ENCODE measurements at places on chromosomes 6 and 20.

GRCh38 chr6:75424618-75425548 lies 68.7 kb downstream of the FILIP1 start:
- DNase-seq = no peak

DNA sequence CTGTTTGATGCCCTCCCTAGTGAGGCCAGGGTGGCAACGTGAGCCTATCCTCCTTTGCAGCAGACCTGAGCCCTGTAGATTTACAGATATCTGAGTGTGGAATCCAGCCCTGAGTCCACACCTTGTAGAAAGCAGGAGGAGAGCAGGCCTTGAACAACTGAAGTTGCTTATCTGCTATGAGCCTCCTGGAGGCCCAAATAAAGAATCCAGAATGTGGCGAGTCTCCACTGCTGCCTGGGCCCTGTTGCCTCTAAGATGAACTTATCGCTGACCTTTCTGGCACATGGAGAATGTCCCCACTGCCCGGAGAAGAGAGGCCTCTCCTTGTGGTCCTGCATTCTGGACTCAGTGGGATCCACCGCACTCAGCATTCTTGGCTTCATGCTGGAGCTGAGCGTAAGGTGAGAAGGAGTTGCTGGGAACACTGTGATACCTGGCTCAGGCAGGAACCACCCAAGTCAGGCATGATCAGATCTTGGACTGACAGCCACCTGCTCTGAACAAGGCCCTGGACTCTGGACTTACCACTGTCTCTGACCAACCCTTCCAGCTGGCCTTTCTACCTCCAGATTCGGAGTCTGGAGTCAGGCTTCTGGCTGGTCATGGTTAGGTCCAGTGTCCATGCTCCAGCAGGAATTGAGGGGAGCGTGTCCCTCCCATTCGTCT lies 5.8 kb upstream of the MANBAL start:
- DNase-seq = no peak

DNA sequence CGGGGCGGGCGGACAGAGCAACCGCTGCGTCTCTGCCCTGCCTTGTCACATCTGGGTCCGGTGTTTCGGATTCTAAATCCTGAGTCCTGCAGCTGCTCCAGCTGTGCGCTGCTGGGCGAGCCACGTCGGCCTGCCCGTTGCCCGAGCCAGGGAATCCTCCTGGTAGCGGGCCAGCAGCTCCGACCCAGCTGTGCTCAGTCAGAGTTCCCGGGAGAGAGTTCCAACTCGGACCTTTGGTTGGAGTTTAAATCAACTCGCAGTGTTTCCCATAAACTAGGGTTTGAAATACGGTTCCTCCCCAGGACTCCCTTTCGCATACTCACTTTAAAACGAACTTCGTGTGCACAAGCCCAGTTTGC lies 315 bp upstream of the PDE10A start:
- peak; percentile 46 for DNase-seq

DNA sequence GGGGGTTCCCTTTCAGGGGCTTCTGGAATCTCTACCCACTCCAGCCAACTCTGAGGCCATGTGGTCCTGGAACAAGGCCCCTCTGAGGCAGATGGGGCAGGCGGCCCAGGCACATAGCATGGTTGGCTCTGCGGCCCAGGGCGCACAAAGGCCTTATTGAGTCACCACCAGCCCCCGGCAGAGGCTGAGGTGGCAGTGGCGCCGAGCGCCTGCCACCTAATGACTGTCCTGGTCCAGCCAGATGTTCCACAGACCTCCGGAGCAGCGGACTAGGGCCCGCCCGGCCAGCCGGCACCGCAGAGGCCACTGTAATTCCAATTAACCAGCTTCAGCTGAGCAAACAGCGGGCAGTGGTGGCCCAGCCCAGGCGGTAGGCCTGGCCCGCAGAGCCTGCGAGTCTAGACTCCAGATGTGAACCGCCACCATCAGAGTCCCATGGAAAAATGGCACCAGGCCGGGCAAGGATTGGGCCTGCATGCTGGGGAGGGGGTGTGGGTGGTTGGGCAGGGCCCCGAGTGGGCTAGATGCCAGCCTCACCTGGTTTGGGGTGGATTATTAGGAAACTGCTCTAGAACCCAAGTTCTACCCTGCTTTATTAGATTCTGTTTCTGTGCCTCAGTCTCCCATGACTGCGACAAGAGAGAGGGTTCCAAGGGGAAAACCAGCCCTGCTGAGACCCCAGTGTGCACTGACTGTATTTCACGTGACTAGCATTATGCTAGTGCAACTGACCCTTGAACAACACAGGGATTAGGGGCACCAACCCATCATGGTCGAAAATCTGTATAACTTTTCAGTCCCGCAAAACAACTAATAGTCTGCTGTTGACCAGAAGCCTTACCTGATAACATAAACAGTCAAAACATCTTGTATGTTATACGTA lies 34.1 kb upstream of the ID1 start:
- no peak for DNase-seq

GRCh38 chr6:106163446-106163965 lies 77.4 kb downstream of the PRDM1 start:
- DNase-seq = peak; percentile 92

DNA sequence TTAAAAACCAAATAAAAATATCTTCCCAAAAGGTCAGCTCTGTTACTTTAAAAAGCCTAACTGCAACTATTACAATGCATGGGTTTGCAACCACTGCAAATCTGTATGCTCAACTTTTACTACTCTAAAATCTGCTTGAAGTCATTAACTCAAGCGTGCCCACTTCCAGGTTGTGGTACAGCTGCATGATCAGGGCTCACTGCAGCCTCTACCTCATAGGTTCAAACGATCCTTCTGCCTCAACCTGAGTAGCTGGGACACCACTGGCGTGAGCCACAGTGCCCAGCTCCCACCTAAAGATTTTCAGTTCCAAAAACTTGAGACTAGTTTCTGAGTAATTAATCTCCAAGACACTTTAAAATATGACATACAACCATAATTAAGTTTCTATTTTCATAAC lies 8.2 kb downstream of the DIDO1 start:
- DNase-seq = no peak

DNA sequence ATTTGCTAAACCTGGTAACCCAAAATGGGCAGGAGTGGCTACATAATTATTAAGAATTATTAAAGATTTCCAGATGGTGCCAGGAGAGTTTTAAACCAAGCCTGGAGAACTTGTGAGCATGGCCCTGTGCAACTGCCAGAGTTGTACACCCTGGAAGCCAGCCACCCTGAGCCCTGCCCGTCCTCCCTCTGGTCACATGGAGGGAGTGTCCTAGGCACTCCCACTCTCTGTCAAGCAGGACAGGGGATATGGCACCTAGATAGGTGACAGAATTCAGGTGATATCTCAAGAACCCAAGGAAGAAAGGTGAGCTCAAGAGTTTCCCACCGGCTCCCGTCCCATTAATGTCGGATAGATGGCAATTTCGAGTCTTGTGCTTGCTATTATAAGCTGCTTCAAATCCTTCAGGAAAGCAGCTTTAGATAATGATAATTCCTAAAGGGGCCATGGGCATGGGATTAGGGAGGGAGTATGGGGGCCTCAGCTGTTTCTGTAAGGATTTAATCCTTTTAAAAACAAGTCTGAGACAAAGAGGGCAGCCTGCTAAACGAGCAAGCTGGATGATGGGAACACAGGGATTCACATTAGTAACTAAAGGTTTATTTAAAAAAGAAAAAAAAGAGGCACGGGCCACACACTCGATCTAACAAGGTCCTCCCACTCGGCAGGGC lies 169.1 kb downstream of the BMP7 start:
- DNase-seq = no peak

DNA sequence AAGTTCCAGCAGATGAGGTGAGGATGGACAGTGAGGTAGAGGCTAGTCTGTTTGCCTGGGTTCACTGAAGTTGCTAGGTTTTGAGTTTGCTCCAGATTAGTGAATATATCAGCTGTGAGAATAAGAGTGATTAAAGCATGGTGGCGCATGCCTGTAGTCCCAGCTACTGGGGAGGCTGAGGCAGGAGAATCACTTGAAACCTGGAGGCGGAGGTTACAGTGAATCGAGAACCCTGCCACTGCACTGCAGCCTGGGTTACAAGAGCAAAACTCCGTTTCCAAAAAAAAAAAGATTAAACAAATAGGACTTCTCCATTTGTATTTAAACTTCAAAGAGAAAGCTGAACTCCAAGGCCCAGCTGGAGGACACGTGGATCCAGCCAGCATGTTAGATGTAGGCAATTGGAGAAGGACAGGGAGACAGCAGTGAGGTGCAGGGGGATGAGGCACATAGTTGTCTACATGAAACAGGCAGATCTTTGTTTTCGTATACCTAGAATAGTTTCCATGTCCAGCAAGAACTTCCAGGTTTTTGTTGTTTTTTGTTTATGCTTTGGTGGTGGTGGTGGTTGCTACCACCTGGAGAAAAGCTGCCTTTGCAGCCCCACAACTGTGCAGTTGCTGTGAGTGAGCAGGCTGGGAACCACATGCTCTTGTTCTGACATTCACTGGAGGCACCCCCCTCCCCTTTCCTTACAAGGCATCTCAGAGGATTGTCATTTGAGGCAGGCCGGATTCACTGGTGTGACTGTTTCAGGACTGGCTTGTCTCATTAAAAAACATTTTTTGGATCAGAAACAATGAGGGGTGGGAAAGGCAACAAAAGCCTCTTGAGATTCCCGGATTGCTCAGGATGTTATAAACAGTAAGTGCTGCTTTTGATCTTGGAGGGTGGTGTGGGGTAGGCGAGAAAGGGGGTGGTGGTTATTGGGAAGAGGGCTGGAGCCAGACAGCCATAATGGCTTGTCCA lies 72.3 kb downstream of the JARID2 start:
- DNase-seq = no peak

DNA sequence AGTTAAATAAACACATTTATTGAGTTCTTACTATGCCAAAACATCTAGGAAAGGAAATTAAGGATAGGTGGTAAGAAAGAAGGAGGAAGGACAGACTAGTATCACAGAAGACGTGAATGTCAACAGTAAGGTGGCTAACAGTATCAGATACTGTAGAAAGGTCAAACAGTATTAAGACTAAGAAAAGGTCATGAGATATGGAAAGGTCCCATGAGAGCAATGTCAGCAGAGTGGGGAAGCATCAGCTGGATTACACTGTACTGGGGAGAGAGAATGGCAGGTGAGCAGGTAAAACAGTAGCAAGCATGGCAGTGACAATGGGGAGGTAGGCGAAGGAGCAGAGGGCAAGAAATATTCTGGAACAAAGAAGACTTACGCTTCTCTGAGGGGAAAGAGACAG lies 18.0 kb downstream of the GLO1 start:
- no peak for DNase-seq

- no peak for DNase-seq
These were observed 200.3 kb downstream of the EYA4 start for GRCh38 chr6:133441491-133441890.

DNA sequence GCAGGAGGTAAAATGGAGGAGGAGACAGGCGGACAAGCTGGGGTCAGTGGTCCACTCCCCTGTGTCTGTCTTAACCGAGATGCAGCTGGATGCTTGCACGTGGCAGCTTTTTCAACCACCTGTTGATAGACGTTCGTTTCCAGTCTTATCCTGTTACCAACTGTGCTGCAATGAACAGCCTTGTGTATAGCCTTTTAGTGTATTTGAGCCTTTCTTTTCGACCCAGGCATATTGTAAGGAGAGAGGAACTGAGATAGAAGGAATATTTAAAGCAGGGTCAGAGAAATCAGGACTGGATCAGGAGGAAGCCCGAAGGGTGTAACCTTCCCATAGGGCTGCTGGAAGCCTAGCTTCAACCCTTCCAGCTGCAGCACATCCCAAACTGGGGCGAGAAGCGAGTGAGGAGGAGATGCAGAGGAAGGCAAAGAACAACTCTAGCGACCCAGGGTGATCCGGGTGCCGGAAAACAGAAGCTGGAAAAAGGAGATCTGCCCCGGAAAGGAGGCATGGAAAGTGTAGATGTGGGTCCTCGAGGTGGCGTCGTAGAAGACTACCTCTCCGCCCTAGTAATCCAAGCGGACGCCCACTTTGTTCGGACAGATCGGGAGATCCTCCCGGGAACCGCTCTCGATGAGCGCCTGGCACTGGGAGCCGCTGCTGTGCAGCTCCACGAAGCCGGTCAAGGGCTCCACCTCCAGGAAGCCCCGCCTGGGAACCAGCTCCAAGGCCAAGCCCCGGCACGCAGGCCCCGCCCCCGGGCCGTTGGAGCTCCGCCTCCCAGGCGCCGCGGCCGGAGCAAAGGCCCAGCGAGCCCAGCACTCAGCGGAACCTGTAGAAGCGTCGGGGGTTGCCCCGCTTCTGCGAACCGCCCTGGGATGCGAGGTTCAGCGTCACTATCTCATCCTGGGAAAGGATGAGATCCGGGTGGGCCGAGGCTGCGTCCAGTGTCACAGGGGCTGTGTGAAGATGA lies 11.2 kb downstream of the TRIM31 start:
- DNase-seq = no peak

GRCh38 chr20:61169874-61170273 lies 82.2 kb upstream of the CDH4 start:
- DNase-seq = no peak

Measured in brain pericyte (primary cell).